ENCODE measurements at places on chromosomes 12 and 14.

- DNase-seq, result no peak
Observed at GRCh38 chr14:88422919-88423650, 37.6 kb downstream of the SPATA7 start.

DNA sequence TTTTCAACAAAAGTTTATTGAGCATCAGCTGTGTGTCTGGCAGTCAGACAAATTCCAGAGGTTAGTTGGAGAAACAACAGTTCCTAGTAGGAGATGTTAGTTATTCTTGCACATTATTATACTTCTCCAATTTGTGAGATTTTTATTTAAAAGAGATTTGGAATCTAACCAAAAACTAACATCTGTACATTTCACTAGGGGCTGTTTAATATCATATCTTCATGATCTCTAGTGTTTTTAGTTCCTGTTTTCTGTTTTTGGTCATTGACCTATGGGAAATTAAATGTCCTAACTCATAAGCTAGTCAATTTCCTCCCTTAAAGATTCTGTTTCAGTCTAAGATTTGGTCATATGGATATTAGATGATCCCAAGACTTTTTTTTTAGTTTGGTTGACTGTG is 34.1 kb upstream of the KLHDC2 start:
- no peak for DNase-seq

GRCh38 chr12:101620762-101621133 is 26.0 kb downstream of the MYBPC1 start:
- DNase-seq, result no peak

- DNase-seq, result no peak
Observed at GRCh38 chr14:88007608-88008007, 2.7 kb downstream of the GPR65 start.

- DNase-seq, result no peak
Observed at GRCh38 chr12:120150919-120151525, 34.5 kb upstream of the RAB35 start.

DNA sequence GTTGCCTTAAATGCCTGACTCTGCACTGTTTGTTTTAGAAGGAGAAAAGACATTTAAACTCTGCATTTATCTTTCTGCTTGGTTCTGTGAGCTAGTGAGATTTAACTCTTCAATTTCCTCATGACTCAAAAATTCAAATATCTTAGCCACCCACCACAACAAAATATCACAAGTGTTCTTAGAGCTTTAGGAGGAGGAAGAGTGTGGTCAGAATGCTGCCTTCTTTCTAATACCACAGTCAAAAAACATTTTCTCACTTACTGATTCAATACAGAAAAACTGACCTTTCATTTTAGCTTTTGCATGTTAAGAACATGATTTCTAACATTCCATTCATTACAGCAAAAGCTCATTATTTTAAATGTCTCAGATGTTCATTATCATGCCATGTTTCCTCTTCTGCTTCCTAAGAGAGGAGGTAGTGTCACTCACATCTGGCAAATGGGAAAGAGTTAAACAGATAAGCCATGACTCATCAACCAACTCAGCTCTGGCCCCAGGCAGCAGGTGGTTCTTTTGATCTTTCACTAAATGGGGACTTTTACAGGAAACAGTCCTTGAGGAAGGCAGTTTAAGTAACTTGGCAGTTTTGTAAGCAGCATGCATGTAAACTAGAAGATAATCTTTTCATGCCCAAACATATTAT is 56.4 kb upstream of the RNU6-8 start:
- DNase-seq, result no peak

- no peak for DNase-seq
Observed at GRCh38 chr14:90620568-90621077, 195.6 kb downstream of the TTC7B start.

DNA sequence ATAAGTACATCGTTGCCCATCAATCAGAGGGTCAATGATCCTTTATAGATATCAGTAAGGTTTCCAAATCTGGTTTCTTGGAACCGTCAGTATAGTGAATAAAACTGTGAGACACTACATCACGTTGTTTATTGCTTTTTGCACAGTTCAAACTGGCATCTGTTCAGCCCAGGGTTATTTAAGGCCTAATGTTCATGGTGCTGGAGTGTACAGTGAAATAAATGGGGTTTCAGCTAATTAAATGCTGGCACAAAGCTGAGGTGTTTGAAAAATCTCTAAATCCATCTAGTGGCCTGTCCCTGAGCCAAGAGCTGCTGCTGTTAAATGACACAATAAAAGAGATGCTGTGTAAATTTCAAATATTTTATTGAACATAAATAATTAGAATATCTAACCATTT is 69.9 kb downstream of the RPS29 start:
- no peak for DNase-seq

GRCh38 chr14:35553808-35554207 is 19.8 kb downstream of the INSM2 start:
- no peak for DNase-seq

DNA sequence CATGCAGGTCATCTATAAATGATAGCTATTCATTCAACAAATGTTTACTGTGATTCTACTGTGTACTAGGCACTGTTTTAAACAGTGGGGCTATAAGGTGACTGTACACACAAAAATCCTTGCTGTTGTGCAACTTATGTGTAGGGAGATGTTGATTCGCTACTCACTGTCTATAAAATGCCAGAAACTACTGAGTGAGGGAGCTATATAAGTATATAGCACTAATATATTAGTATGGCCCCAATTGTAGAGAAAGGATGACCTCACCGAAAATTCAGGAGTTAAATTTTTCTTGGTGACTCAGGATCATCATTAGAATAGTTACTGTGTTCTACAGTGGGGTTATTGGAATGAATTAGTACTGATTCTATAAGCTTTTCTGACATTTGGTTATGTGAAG is 117.4 kb downstream of the TGFB3 start:
- DNase-seq, result no peak

DNA sequence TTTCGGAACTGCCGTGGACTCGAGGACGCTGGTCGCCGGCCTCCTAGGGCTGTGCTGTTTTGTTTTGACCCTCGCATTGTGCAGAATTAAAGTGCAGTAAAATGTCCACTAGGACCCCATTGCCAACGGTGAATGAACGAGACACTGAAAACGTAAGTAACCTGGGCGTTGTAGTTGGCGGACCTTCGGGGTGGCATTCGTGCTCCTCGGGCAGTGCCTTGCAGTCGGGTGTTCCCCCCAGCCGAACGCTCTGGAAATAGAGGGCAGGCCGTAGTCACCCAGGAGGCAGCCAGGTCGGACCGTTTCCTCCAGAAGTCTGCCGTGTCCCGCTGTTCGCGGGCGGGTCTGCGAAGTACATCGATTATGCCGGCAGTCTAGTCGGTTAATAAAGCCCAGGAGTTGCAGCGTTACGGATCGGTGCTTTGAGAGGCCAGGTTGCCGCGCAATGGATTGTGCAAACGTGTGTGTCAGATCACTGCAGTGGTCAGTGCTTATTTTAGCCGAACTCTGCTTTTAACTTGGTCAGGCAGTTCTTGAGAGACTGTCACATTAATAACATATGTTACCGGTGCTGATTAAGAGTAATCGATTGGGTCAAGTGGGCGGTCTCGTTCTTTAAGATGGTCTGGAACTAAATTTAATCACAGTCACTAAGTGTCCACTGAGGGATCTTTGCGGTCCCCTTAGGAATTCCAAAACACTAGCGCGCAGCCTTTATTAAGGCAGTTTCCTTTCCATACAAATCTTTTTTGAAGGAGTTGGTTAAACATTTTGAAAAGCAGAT is 906 bp downstream of the MARK3 start:
- DNase-seq, result peak; percentile 19

DNA sequence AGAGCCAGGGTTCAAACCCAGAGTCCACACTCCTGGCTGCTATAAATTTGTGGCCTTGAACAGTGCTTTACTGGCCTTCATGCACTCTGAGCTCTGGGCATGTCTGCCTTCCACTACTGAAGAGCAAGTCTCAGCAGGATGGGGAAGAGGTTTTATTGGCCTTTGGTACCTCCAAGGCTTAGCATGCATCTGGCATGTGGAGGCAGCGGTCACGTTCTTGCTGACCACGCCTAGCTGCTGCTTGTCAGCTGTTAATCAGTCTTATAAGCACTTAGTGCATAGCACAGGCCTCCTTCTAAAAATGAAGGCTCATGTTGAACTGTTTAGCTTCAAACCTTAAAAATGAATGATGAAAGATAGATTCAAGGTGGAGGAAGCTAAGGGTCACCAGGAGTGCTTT is 177.5 kb downstream of the PELI2 start:
- no peak for DNase-seq

DNA sequence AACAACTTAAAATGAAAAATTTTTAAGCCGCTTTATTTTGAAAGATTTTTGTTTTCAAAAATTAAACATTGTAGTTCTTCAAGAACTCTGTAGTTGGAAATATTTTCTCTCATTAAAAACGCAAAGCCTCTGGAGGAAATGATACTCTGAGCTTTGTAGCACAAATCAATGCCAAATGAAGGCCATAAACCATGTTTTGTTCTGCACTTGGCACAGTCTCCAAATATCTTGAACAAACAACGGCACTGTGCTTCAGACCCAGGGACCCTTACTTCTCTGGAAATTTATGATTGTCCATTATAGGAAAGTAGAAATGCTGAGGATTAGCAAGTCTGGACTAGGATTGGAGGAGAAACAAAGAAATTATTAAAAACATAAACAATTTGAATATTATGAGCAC is 160.8 kb upstream of the BMP4 start:
- DNase-seq, result no peak

GRCh38 chr12:58211211-58211610 is 269.8 kb downstream of the ATP23 start:
- no peak for DNase-seq
